ENCODE measurements at places on chromosomes 12 and 14.

DNA sequence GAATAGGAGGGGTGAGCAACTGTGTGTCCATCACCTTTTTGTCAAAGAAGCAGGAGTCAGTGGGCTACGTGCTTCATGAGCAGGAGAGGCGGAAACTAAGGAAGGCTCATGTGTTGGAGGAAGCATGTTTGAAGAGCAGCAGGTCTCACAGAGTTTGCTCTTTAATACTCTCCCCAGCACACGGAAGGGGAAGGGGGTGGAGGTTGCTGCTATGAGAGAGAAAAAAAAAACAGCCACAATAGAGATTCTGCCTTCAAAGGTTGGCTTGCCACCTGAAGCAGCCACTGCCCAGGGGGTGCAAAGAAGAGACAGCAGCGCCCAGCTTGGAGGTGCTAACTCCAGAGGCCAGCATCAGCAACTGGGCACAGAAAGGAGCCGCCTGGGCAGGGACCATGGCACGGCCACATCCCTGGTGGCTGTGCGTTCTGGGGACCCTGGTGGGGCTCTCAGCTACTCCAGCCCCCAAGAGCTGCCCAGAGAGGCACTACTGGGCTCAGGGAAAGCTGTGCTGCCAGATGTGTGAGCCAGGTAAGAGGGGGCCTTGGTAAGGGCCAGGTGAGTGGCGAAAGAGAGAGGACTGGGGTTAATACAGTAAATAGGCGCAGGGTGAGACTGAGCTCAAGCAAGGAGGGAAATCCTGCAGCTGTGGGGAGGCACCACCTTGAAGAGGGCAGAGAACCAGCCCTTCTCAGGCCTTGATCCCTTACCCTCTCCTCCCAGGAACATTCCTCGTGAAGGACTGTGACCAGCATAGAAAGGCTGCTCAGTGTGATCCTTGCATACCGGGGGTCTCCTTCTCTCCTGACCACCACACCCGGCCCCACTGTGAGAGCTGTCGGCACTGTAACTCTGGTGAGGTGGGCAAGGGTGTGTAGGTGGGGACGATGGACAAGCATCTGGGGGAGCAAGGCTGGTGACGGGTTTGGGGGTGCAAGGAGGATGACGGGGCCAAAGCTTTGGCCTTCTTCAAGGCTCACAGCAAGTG is at the start of gene CD27:
CD27 (plus strand) TSS at position 252 of the 985 bp plus-strand sequence; CDS start at position 393, 141 bp downstream.
- no peak for ATAC-seq

DNA sequence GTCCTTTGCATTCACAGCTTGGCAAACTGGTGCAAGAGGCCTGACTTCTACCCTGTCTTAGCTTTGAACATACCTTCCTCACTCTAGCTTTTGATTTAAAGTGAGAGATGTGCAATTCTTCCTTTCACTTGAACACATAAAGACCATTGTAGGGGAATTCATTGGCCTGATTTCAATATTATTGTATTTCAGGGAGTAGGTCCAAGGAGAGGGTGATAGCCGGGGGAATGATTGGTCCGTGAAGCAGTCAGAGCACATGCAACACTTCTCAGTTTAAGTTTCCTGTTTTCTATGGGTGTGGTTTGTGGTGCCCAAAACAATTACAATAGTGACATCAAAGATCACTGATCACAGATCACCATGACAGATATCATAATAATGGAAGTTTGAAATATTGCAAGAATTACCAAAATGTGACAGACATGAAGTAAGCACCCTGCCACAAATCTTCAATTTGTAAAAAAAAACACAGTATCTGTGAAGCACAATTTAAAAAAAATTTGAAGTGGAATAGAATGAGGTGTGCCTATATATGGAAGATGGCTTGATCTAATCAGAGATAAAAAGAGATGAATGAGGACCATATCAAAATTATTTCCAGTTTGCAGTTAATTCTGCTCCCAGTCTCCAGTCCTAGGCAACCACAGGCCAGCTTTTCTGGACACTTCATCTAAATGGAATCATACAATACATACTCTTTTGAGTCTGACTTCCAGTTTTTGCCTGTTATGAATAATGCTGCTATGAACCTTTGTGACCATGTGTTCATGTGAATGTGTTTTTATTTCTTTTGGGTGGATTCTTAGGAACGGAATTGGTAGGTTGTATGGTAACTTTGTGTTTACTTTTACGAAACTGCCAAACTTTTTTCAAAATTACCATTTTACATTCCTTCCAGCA is 23.2 kb downstream of the BORCS5 start:
- ATAC-seq: peak; percentile 50

- no peak for ATAC-seq
Measured at GRCh38 chr14:36271222-36271621, 49.2 kb downstream of the MBIP start.

GRCh38 chr14:106200541-106201315 is 674.3 kb downstream of the TMEM121 start:
- 0 out of 3 replicates have a peak, but pooled peaks have one; percentile 25 for ATAC-seq

- no peak for ATAC-seq
Measured at GRCh38 chr12:1846421-1847405, 26.3 kb downstream of the LRTM2 start.

- no peak for ATAC-seq
Measured at GRCh38 chr12:69481133-69481532, 10.9 kb downstream of the FRS2 start.

DNA sequence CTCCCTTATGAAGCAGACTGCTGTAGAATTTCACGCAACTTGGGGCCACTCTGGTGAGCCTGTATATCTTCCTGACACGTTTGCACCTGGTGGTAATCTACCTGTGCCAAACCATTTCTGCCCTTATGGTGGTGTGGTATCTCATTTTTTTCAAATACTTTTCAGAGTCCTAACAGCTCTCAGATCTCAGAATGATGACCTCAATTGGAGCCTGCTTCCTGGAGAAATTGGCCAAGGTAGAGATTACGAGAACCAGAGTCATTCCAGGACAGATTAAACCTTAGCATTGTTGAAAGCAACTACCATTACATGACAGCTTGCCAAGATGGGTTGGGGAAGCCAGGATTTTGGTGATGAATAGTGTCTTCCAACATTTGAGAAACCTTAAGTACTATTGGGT is 48.2 kb downstream of the CPSF6 start:
- no peak for ATAC-seq

DNA sequence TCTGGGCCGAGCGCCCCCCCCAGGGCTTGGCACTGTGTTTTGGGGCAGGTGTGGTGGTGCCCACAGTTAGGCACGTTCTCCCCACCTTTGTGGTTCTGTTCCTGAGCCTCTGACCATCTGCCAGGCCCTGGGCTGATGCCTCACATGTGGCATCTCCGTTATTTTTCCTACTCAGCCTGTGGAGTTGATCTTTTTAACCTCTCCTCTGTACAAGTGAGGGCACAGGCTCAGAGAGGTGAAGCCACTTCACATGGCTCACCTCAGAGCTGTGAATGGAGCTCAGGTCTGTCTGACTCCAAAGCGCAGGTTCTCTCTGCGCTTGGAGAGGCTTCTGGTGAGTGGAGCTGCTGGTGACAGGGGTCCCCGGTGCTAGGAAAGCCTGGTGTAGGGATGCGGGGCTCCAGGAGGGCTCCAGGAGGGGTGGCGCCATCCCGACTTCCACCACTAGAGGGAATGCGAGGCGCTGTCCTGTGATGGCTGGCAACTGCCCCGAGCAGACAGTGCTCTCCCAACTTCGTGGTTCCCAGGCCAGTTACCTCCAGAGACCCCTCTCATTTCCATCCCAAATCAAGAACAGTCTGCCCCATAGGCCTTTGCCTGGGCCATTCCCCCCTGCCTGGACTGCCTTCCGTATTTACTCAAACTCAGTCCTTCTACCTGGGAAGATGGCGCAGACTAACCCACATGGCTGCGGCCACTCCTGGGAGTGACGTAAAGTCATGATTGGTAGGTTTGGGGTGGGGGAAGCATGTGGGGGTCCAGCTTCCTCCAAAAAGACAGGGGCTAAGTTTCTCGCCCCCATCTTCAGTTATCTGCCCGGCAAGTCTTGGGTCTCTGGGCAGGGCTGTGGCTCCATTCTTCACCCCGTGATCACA is 9.9 kb downstream of the BCL7A start:
- peak; percentile 83 for ATAC-seq

- no peak for ATAC-seq
Measured at GRCh38 chr12:13981296-13981962, at the start of gene GRIN2B. Gene GRIN2B (minus strand): TSS chr12:13981602. CDS start chr12:13866208, 115,394 bp downstream.

DNA sequence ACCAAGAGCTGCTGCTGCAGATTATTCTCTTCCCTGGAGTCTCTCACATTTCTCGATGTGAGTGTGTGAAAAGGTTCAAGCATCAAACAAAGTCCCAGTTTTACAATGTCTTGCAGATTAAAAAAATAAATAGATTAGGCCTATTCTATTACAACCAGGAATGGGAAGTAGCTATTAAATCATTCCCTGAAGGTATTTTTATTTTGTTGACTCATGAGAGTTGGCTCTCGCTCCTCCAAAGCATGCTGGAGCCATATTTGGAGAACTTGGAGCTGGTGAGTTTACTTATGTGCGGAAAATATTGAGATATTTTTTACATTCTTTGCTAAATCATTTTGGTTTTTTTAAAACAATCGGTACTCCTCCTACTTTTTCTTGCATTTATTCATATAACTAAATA is 572.3 kb downstream of the ETNK1 start:
- no peak for ATAC-seq

DNA sequence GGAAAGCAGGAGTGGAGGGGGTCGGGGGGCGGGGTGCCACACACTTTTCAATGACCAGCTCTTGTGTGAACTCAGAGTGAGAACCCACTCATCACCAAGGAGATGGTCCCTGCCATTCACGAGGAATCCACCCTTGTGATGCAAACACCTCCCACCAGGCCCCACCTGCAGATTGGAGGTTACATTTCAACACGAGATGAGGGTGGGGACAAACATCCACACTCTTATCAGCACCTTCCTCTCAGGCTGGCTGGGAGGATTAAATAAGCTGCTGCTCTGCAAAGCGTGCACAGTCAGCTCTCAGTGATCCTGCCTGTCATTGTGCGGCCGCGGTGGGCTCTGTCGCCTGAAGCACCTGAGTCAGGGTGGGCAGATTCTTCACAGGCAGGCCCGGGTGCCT is 39.7 kb downstream of the AACS start:
- no peak for ATAC-seq

GRCh38 chr14:91284791-91285548 is 40.5 kb upstream of the GPR68 start:
- ATAC-seq: peak; percentile 47

Data from SK-N-SH treated with all-trans-retinoic acid at 6 μM for 48 hours (cell line).